ENCODE measurements at places on chromosomes 4 and X. TPM values are rescaled to one million over a fixed set of nuclear protein-coding genes. Genes with fewer than 3 reads are reported as not detected.

The SMR3B gene
- total RNA-seq = not detected

GRCh38 chrX:9730752-9731151, 34.9 kb downstream of the GPR143 start:
- DNase-seq = no peak

GRCh38 chr4:127656047-127656680, 23.4 kb downstream of the INTU start:
- DNase-seq = no peak

GRCh38 chr4:8332891-8333331, 63.4 kb downstream of the HTRA3 start:
- no peak for DNase-seq

The CFI gene
- total RNA-seq = not detected

- peak; percentile 28 for DNase-seq
Observed at GRCh38 chrX:40474205-40474626, 106.6 kb upstream of the ATP6AP2 start.

The CXCL11 gene
- total RNA-seq = not detected

The AIMP1 gene
- total RNA-seq = 45.5 TPM

GRCh38 chr4:139786494-139787354, 121.1 kb downstream of the MGST2 start:
- no peak for DNase-seq

GRCh38 chrX:135340831-135341230, 31.6 kb downstream of the ETDC start:
- DNase-seq = peak; percentile 77

DNA sequence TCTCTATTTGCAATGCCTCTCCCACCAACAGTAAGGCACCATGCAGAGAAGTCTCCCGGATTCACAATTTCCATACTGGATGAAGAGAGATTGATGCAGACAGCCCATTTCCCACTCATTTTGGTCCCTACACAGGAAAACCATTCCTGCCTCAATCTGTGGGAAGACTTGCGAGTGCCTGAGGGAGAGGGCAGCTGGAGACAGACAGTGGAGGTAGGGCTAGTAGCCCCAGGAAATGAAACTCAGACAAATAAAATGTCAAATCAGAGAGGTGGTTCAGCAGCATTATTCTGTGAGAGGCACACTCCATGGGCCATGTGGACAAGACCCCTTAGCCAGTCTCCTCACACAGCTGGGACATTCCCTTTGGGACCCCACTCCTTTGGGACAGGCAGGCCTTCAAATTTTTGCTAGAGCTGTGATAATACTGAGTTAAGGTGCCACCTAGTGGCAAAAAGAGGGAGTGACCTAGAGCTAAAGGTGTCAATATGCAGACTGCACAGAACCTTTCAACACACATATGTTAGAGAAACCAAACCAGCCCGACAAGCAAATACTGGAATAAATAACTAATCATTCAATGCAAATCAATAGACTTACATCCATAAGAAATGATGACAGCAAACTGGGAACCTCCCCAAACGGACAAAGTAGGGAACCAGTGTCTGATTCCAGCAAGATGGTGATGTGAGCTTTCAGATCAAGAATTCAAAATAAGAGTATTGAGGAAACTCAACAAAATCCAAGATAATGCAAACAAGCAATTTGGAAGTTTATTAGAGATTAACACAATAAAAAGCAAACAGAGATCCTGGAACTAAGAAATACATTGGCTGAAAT, 1865.3 kb upstream of the AGA start:
- peak; percentile 41 for DNase-seq

DNA sequence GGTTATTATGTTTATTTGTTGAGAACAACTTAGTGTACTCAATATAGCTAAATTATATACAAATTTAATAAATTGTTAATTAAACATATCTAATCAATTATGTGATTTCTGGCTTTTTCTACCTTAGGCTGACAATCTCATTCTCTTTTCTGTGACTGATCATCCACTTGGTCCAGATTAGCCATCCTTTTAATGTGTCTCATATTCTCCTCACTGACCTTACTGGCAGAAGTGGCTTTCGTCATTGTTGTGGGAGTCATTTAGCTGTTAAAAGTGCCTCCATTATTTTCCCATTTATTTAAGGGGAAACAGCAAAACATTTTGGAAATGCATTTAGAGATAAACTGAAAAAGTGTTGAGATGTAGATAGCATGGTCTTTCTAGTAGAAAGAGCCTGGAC, 172.2 kb downstream of the CCSER1 start:
- DNase-seq = no peak

All from GM23248 (cell line).